ENCODE measurements at places on chromosomes 7 and 10.

GRCh38 chr7:34807548-34808340 lies 149.7 kb downstream of the NPSR1 start:
- no peak for DNase-seq

GRCh38 chr10:14909101-14909500 lies 30.4 kb downstream of the SUV39H2 start:
- DNase-seq = no peak

DNA sequence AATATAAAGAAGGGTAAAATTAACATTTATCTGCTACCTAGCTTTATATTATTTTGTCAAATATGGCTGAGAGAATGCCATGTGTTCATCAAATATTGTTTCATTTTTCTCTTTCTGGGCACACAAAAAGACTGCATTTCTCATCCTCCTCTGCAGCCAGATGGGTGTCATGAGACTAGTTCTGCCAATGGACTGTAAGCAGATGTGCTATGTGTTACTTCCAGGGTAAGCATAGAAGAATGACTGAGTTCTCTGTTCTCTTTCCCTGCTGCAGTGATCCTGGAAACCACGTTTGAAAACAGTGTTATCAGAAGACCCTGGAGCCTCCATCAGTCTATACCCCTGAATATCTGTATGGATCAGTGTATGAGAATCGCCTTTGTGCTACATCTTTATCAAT lies 24.1 kb upstream of the SLK start:
- DNase-seq = no peak

- DNase-seq = no peak
Observed at GRCh38 chr7:1580422-1581030, 10.7 kb upstream of the PSMG3 start.

DNA sequence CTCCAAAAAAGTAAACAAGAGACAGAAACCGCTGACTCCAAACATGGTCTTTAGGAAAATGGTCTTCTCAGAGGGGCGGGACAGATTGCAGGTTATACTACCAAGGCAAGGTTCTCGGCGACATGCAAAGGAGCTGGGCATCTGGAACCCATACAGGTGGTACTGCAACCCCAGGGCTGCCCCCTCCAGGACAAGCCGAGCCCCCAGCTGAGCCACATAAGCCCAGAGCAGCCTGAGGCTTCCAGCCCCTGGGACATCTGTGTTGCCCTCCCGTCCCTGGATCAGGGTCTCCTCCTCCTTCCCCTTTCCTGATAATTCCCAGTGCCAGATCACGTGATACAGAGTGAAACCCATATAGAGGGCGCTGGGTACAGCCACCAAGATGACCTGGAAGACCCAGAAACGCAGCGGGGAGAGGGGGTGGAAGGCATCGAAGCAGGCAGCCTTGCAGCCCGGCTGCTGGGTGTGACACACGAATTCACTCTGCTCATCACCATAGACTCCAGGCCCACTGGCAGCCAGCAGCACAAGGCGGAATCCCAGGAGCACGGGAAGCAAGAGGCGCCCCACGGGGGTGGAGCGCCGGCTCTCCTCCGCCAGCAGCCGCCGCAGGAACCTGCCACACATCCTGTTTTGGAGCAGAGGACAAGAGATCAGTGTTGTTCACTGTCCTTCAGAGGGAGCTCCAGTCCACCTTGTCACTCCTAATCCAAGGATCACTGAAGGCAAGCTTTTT lies at the start of gene GJC3:
Gene GJC3, minus strand, starts transcription at position 627 of the 736 bp plus-strand sequence. Its CDS starts 0 bp downstream, at position 627.
- peak; percentile 19 for DNase-seq

GRCh38 chr10:61470740-61471139 lies 17.6 kb upstream of the TMEM26 start:
- no peak for DNase-seq

DNA sequence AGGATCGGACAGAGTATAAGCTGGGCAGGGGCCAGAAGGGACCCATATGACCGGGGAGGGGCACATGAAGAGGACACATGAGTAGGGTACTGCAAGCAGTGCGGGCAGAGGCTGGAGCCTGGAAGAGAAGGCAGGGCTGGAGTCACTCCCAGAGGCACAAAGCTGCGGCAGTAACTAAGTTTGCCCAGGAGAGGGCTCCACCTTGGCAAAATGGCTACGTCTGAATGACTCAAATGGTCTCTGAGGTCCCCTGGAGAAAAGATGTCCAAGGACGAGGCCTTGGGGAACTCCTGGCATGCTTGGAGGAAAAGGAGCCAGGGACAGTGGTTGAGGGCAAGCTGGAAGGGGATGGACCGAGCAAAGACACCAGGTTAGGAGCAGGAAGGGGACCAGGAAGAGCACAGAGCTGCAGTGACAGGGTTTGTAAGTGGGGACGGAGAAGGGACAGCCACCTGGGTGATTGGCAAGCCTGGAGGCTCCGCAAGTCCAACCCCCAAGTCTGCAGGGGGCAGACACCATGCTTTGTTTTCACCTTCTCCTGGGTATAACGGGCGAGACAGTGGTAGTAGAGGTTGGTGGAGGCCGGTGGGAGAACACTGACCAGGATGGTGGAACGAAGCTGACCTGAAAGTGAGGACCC lies 43.1 kb upstream of the LBX1 start:
- peak; percentile 72 for DNase-seq

DNA sequence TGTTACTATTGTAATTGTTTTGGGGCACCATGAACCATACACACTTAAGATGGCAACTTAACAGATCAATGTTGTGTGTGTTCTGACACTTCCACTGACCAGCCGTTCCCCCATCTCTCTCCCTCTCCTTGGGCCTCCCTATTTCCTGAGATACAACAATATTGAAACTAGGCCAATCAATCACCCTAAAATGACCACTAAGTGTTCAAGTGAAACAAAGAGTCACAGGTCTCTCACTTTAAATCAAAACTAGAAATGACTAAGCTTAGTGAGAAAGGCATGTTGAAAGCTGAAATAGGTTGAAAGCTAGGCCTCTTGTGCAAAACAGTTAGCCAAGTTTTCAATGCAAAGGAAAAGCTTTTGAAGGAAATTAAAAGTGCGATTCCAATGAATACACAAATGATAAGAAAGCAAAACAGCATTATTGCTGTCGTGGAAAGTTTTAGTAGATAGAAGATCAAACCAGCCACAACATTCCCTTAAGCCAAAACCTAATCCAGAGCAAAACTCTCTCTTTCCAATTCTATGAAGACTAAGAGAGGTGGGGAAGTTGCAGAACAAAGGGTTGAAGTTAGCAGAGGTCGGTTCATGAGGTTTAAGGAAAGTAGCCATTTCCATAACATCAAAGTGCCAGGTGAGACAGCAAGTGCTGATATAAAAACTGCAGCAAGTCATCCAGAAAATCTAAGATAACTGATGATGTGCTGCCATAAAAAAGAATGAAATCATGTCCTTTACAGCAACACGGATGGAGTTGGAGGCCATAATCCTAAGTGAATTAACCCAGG lies 90.6 kb downstream of the MTPN start:
- DNase-seq = no peak

- DNase-seq = no peak
Observed at GRCh38 chr7:83301416-83301815, 138.7 kb upstream of the PCLO start.

DNA sequence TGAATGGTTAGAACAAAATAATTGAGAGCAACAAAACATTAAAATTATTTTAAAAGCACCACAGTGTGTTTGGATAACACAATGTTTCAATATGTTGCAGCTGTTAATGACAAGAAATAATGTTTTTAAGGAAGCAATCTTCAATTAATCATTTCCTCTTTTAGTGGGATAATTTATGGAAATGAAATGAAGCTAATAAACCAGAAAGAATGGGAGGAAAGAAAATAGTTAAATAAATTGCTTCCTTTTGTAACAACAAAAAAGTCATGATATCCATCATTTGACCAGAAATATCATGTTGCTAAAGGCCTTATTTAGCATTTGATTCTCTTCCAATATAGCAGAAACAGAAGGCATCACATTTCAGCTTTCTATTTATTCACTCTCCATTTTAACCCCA lies 224.5 kb downstream of the SEMA3A start:
- no peak for DNase-seq

DNA sequence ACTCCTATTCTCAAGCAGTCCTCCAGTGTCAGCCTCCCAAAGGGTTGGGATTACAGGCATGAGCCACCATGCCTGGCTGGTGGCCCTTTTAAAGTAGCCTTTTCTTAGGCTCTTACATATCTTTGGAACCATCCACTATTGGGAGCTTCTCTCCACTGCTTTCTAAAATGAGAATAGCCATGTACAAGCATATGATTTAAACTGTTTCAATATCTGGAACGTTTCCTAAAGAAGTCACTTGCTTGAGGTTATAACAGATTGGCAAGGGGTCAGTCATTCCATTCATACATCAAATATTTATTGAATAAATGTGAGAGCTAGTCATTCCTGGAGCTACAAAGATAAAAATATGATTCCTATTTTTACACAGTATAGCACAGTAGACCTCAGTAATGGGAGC lies 97.4 kb upstream of the LRGUK start:
- DNase-seq = no peak

DNA sequence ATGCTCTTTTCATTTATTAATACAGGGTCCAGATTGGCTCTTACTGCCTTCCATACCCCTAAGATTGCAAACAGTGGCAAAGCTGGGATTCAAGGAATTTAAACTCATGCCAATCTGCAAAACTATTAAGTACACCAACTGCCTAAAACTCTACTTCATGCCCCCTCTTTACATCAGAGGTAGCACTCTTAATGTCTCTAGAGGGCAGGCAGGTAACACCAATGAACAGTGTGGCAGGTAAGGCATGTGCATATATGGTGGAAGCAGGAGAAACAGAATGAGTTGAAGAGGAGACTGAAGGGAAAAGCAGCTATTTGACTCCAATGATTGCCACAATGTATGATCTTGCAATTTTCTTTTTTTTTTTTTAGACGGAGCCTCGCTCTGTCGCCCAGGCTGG lies 156.7 kb downstream of the BTAF1 start:
- DNase-seq = no peak

DNA sequence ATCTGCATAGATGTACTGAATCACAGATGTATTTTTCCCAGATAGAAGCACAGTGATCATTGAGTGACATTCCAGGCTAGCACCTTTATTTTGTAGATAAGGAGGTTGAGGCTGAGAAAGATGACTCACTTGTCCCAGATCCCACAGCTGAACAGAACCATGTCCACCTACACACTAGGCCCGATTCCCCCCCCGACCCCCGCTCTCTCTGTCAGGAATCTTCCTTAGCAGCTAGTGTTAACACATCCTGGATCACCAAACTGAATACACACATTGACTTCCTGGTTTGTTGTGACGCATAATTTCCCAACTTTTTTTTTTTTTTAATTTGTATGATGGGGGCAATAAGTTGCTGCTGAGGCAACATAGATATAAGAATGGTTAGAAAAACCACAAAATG lies 5.2 kb downstream of the SFMBT2 start:
- DNase-seq = no peak
